ENCODE measurements at places on chromosomes 2 and 18. TPM values are rescaled to one million over a fixed set of nuclear protein-coding genes. Genes with fewer than 3 reads are reported as not detected.

Gene LHCGR
- not detected for total RNA-seq

Gene DYSF
- total RNA-seq, result 0.81 TPM

Gene DSC3
- 1.8 TPM for total RNA-seq

Gene IL36RN
- total RNA-seq, result 0.06 TPM

Gene STRN
- total RNA-seq, result 15.9 TPM

Gene ZNF519
- 1.7 TPM for total RNA-seq

Gene ELOA2
- not detected for total RNA-seq

Gene RBKS
- 7.0 TPM for total RNA-seq

Gene PLGLB2
- not detected for total RNA-seq

Gene OBSL1
- total RNA-seq, result 23.3 TPM

Gene LAMA1
- total RNA-seq, result not detected

Gene BOLL
- total RNA-seq, result not detected

Gene PLGLB1
- 1.1 TPM for total RNA-seq

Gene IGFBP5
- total RNA-seq, result 0.31 TPM

Gene SCG2
- total RNA-seq, result 1.3 TPM

Gene CD8B2
- total RNA-seq, result not detected

Gene HOXD12
- total RNA-seq, result not detected

Gene PRSS56
- total RNA-seq, result not detected

Gene OSR1
- total RNA-seq, result 4.6 TPM

Gene CHN1
- 19.5 TPM for total RNA-seq

All from A549 treated with CpdA at 1 μM for 4 hours (cell line).